ENCODE measurements at places on chromosomes 2 and 18. TPM values are rescaled to one million over a fixed set of nuclear protein-coding genes. Genes with fewer than 3 reads are reported as not detected.

The FAM237A gene
- total RNA-seq: not detected

The ADAM23 gene
- total RNA-seq: 3.9 TPM

The VIT gene
- 0.85 TPM for total RNA-seq

The SDC1 gene
- total RNA-seq: 14.4 TPM

The GCKR gene
- total RNA-seq: 1.9 TPM

The LRP1B gene
- total RNA-seq: under 0.01 TPM

The FSIP2 gene
- total RNA-seq: under 0.01 TPM

The CCDC141 gene
- 0.19 TPM for total RNA-seq

The TCF4 gene
- 89.6 TPM for total RNA-seq

The ALPP gene
- total RNA-seq: not detected

The FAM210A gene
- total RNA-seq: 30.9 TPM

The CSRNP3 gene
- total RNA-seq: 1.2 TPM

The EMX1 gene
- under 0.01 TPM for total RNA-seq

The FAM161A gene
- 2.5 TPM for total RNA-seq

The PDE1A gene
- total RNA-seq: 96.4 TPM

The NYAP2 gene
- total RNA-seq: not detected

The TMX3 gene
- total RNA-seq: 112 TPM

The ACMSD gene
- 0.28 TPM for total RNA-seq

The TCF7L1 gene
- 2.3 TPM for total RNA-seq

The CD207 gene
- not detected for total RNA-seq

The OTOF gene
- total RNA-seq: 0.19 TPM

The ZAP70 gene
- total RNA-seq: not detected

The SLC11A1 gene
- 0.28 TPM for total RNA-seq

The PFN4 gene
- total RNA-seq: 0.28 TPM

The GALM gene
- total RNA-seq: 14.0 TPM

The CNOT9 gene
- 68.2 TPM for total RNA-seq

The C2orf42 gene
- 28.9 TPM for total RNA-seq

The ITGB6 gene
- 0.19 TPM for total RNA-seq

The CRACDL gene
- not detected for total RNA-seq

The C2orf81 gene
- total RNA-seq: 1.1 TPM

The ALPG gene
- not detected for total RNA-seq

The CCBE1 gene
- total RNA-seq: 21.4 TPM

The TCF23 gene
- not detected for total RNA-seq

The B3GNT2 gene
- total RNA-seq: 27.1 TPM

The CFC1B gene
- total RNA-seq: not detected
